ENCODE measurements at places on chromosomes 16 and 17. TPM values are rescaled to one million over a fixed set of nuclear protein-coding genes. Genes with fewer than 3 reads are reported as not detected.

GRCh38 chr17:36861531-36861930, 75.7 kb upstream of the LHX1 start:
- no peak for DNase-seq

The HSPB9 gene
- polyA plus RNA-seq, result not detected

GRCh38 chr16:85731179-85731578, 19.7 kb downstream of the C16orf74 start:
- no peak for DNase-seq

- no peak for DNase-seq
These were observed 50.0 kb downstream of the SLC7A5 start for GRCh38 chr16:87819282-87819681.

The KRTAP4-3 gene
- not detected for polyA plus RNA-seq

The MYH13 gene
- polyA plus RNA-seq, result not detected

DNA sequence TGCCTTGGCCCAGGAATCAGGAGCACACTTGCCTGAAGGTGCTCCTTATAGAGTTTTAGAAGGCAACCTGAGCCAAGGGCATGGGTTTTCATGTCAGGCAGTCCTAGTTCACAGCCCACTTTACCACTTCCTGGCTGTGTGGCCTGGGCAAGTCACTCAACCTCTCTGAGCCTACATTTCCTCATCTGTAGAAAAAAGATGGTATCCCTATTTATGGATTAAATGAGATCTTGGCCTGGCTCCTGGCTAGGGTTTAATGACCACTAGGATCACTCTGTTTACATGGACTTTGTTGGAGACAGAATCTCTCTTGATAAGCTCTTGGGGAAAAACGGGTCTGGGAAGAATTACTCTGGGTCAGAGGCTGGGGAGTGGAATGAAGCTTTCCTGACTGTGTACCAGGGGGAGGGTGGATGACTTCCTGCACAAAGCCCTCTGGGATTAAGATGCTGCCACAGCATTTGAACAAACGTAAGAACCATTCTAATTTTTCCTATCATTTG, 2.3 kb downstream of the MT2A start:
- DNase-seq, result no peak

DNA sequence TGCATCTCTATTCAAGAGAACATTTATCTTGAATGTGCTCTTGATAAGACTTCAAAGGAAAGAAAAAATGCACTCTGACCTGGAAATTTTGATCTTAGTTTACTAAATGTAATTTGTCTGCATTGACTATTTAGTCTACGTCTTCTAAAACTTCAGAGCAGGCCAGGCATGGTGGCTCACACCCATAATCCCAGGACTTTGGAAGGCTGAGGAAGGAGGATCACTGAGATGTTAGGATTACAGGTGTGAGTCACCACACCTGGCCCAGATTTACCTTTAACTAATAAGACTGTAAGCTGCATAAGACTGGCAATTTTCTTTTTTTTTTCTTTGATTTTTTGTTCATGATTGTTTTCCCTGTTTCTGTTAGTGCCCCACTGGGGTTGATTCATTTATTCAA, 18.8 kb upstream of the CIITA start:
- DNase-seq, result no peak

The KRT20 gene
- polyA plus RNA-seq, result not detected

All from AG04450 (cell line).